ENCODE measurements at places on chromosomes 16 and 17.

GRCh38 chr17:37478187-37478586, 11.5 kb upstream of the DUSP14 start:
- DNase-seq, result no peak

- DNase-seq, result no peak
Observed at GRCh38 chr16:67723151-67723910, 4.2 kb upstream of the GFOD2 start.

- DNase-seq, result no peak
Observed at GRCh38 chr16:58128711-58129096, 477 bp downstream of the CFAP20 start.

DNA sequence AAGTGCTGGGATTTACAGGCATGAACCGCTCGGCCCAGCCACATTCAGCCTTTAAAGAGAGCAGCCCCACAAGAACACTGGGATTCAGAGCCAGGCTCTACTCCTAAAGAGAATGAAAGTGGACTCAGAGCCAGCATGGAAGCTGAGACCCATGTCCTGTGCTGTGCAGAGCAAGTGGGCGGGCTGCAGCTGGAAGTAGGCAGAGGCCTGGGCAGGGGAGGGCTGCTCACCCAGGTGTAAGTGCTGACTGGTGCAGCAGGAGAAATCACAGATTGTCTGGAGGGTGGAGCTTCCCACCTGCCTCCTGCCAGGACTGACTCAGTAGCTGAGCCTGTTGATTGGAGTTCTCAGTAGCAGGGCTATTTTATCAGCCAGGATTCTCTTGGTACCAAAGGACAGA, 178.7 kb downstream of the KATNIP start:
- DNase-seq, result no peak

DNA sequence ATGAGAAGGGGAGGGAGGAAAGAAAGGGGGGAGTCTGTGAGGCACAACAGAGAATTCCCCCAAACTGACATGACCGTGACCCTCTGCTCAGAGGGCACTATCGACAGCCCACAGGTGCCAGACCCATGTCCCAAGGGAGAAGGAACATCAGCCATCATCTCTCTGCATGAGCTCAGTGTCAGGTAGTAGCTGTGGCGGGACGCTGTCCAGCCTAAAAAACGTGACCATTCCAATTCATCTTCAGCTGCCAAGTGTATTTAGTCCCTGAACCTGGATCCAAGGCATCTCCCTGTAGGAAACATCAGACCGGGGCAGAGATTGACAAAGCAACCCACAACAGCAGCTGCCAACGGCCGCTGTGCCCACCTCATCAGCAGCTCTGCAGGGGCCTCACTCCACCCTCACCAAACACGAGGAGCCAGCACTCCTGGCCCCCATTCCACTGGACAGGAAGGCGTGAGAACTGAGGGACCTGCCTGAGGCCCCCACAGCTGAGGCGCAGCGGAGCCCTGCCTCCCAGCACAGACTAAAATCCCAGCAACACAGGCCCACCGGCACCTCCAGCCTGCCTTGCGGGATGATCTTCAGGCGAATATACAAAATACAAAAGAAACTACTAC, 8.6 kb downstream of the TAF1C start:
- DNase-seq, result no peak

- no peak for DNase-seq
Observed at GRCh38 chr17:10776381-10776780, 27.5 kb downstream of the TMEM238L start.
